A172 (cell line): ENCODE measurements at places on chromosomes 4 and X.
A peak's percentile ranks its signal among the peaks of the same experiment; 100 is the strongest.

DNA sequence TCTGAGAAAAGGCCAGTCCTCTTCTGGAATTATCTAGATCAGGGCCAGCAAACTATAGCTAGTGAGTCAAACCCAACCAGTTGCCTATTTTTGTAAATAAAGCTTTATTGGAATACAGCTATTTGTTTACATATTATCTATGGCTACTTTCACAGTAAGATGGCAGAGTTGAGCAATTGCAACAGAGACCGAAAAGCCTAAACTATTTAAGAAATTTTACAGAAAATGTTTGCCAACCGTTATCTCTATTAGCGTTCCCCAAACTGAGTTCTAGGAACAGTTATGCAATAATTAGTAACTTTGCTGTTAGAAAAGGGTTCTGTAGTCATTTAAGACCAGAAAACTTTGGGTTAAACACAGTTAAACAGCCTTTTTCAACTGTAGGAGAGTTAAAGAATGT, 10.5 kb downstream of the TEX13B start:
- no peak for DNase-seq

- DNase-seq: no peak
Observed at GRCh38 chr4:148447681-148448080, 5.5 kb upstream of the NR3C2 start.

GRCh38 chr4:8050555-8051206, 107.9 kb downstream of the ABLIM2 start:
- DNase-seq: no peak

DNA sequence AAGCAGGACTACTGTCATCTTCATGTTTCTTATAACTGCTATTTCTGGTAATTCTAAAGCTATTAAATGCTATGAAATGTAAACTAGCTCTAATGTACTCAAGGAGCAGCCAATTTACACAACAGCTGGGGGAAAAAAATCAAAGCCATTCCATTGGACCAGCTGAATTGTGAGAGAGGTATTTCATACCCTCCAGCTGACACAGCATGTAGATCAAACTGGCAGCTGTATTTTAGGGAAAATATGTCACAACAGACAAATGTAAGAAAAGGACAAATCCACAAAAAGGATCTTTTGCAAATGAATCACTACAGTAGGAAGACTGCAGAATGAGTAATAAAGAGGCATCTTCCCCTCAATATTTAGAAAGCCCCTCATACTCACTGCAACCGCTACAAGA, 65.2 kb upstream of the FAM47B start:
- DNase-seq: no peak

GRCh38 chr4:81042578-81043365, 12.3 kb downstream of the BMP3 start:
- no peak for DNase-seq

DNA sequence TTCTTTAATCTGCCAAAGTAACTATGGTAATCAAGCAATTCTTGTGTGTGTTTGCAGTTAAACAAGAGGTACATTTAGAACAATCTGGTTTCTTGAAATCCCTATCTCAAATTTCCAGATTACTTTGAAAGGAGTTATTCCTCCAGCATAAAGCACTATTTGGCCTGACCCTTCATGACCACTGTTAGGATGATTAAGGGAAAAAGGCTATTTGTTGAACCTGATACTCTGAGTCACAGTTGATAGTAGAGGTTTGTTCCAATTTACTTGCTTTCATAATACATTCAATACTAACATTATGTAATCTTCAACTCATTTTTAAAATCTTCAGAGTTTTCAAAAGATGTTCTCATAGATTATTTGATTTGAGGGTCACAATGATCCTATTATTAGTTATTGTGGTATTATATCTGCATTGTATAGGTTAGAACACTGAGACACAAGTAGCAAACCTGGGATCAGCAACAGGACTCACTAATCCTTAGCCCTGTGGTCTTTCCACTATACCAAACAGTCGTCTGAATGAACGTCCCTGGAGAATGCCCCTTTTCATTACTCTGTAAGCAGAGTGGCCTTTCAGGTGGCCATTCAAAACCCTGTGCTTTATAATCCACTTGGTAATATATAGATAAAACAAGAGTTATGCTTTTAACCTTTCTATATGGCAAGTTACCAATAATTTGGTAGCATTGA, 8.1 kb upstream of the NDST4 start:
- no peak for DNase-seq

DNA sequence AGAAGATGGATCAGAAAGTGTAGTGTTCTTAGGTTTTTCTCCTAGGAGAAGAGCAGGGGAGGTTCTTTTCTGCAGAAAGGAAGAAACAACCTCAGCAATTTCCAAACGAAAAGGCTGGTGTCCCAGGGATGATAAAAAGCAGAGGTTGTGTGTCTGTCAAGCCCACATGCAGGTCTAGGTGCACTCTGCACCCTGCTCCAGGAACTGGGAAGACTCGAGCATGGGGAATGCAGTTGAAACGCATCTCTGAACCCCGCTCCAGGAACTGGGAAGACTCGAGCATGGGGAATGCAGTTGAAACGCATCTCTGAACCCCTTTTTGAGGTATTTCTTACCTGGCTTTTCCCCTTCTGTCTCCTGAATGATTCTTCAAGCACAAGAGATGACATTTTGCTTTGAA, 171.2 kb downstream of the LDB2 start:
- no peak for DNase-seq

GRCh38 chrX:40209951-40210617, 112.3 kb upstream of the BCOR start:
- peak; percentile 37 for DNase-seq

DNA sequence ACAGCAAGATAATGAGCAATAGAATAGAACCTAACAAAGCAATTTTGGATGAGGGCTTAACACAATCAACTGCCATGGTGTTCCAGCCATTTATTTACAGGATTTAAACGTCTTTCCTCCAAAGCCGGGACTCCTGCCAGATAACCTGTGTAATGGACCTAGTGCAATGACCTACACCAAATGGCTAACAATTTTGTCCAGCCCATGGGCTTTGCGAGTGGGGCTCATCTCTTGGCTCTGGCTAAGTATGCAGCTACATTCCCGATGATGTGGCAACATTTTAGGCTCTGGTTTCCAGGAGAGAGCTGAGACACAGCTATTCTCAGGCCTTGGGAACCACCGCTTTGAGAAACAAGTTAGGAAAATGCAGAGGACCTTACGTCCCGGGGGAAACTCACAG, 822.3 kb upstream of the FTHL17 start:
- DNase-seq: no peak

DNA sequence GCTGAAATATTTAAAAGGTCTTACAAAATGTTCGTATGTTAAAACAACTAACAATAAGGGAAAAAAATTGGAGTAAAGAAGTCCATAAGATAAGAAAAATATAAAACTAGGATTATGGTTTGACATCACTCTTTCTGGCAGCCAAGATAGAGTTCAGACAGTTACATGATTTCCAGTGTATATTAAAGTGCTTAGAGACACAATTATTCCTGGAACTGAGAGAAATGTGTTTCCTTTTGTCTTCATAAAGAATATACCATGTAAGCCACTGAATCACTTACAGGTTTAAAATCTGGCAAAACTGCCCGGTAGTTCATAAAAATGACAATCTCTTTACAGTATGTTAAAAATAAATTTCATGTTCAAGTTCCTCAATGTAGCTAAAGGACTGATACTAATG, 538.7 kb upstream of the ATOH1 start:
- DNase-seq: no peak

- DNase-seq: no peak
Observed at GRCh38 chrX:30151964-30152363, 63.4 kb upstream of the MAGEB2 start.

DNA sequence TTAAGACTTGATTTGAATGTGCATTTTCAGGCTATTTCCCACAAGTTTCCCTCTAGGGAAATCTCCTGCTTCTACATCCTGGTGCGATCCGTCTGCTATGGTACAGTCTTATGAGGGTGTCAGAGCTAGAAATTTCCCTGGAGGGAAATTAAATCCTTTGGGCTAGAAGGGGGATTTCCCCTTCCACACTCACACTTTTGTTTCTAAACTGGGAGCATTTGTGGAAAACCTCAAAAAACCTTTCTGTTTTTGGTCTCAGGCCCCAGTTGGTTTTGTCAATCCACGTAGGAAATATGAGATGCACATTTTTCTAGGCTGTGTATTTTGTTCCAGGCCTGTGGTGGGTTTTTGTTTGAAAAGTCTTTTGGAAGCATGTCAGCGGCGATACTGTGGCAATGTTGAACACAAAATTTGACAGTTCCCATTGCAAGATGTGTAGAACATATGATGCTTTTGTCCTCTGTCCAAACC, 17.8 kb downstream of the HMGB3 start:
- no peak for DNase-seq

- peak; percentile 19 for DNase-seq
Observed at GRCh38 chrX:27915617-27916016, 65.6 kb downstream of the DCAF8L1 start.

- DNase-seq: no peak
Observed at GRCh38 chrX:45196701-45197100, 4.0 kb downstream of the DIPK2B start.

DNA sequence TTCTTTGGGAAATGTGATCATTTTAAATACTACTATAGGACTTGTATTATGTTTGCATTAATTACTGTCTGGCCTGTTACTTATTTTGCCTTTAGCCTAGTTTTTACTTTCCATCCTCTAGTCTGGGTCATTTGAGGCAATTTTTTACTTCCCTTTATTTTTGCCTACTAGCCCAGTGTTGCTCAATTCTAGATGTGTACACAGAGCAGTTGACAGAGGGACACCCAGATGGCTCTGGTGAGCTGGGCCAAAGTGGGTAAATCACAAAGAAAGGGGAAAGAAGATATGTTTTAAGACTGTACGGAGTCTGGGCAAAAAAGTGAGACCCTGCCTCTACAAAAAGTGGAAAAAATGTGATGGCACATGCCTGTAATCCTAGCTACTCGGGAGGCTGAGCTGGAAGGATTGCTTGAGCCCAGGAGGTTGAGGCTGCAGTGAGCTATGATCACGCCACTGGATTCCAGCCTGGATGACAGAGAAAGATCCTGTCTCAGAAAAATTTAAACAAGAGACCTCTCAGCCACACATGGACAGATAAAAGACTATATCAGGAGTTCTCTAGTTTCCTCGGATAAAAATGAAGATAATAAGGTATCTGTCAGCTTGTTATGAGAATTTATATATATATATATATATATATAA, 35.7 kb downstream of the APOO start:
- DNase-seq: no peak

- DNase-seq: no peak
Observed at GRCh38 chr4:168852387-168852786, 157.7 kb downstream of the CBR4 start.

DNA sequence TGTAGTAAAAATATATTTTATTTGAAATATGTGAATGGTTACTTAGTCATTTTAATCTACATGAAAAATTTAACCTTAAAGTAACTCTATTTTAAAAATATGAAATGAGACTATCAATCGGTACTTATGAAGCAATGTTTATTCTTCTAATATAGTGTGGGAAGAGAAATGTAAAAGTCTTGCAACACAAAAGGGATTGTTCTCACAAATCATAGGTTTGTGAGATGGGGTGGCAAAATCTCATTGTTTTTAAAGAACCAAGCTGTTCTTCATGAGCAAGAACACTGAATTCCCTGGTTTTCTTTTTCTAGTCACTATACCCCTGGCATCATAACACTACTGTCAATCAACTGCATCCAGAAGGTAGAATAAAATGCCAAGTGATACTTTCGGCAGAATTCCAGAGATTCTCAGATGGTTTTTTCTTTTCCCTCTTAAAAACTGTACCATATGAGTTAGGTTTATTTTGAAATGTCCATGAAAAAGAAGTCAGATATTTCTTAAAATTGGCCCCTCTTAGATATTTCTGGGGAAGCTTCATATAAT, 52.2 kb downstream of the SNCA start:
- no peak for DNase-seq

DNA sequence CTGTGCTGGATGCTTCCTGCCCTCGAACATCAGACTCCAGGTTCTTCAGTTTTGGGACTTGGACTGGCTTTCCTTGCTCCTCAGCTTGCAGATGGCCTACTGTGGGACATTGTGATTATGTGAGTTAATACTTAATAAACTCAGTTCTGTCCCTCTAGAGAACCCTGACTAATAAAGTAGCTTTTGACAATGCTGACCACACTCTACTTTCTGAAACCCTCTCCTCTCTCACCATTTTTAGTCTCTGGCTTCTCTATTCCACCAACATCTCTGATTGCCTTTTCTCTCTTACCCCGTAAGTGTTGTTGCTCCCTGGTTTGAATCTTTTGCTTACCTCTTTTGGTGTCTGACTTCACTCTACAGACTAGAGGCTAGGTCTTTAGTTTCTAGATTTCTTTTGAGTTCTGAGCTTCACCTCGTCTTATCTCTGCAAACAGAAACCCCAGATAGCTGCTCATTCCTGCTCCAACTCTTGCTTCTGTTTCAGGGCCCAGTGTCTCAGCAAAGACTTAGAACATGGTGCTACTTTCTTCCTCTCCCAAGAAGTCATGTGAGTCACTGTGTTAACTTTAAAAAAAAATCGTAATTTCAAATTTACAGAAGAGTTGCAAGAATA, 11.4 kb downstream of the TMSB4X start:
- DNase-seq: no peak

DNA sequence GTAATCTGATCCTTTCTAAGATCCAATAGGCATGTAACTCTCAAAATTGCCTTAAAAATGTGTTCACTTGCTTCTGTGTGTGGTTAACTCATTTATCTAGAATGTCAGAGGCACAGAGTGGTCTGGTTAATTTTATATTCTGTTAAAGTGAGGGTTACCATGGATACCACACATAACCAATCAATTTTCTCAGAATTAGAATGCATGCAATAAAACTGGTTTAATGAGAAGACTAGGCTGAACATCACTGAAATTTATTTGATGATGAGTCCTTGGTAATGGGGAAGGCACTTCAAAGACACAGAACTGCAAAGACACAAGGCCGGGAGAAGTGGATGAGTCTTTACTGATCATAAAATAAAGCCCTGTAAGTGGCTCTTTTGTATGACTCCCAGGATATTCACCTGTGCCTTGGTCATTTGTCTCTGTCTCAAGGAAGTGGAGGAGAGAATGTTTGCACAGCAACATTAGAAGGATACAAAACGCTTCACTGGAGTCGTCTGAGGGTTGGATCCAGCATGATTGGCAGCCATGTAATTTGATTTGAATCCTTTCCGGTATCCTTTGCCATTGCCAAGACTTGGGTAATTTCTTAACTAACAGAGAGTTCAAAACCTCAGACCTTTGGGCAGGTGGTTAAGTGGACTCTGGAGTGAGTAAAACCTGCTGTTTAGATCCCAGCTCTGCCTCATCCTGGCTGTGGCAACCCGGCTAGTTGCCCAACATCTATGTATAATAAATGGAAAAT, 94.0 kb upstream of the RBPJ start:
- DNase-seq: no peak

DNA sequence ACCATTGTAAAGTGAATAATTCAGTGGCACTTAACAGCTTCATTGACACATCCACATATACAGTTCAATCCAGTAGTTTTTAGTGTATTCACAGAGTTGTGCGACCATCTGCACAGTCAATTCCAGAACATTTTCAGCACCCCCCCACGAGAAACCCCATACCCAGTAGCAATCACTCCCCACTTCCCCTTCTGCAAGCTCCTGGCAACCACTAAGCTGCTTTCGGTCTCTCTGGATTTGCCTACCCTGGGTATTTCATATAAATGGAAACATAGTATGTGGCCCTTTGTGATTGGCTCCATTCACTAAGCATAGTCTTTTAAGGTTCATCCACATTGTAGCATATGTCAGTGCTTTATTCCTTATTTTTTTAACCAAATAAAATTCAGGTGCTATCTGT, 10.0 kb downstream of the MSL3 start:
- no peak for DNase-seq
